ENCODE measurements at places on chromosomes 2 and 18. TPM values are rescaled to one million over a fixed set of nuclear protein-coding genes. Genes with fewer than 3 reads are reported as not detected.

The TCF23 gene
- total RNA-seq = not detected

The NXPH2 gene
- total RNA-seq = 0.14 TPM

The POTEJ gene
- not detected for total RNA-seq

The TMEM17 gene
- 3.9 TPM for total RNA-seq

The SERPINB2 gene
- total RNA-seq = 0.27 TPM

The NOSTRIN gene
- not detected for total RNA-seq

The RUFY4 gene
- not detected for total RNA-seq

The RAD51AP2 gene
- not detected for total RNA-seq

The EVX2 gene
- total RNA-seq = not detected

The ASNSD1 gene
- 68.9 TPM for total RNA-seq
